ENCODE measurements at places on chromosomes 6 and 20.

DNA sequence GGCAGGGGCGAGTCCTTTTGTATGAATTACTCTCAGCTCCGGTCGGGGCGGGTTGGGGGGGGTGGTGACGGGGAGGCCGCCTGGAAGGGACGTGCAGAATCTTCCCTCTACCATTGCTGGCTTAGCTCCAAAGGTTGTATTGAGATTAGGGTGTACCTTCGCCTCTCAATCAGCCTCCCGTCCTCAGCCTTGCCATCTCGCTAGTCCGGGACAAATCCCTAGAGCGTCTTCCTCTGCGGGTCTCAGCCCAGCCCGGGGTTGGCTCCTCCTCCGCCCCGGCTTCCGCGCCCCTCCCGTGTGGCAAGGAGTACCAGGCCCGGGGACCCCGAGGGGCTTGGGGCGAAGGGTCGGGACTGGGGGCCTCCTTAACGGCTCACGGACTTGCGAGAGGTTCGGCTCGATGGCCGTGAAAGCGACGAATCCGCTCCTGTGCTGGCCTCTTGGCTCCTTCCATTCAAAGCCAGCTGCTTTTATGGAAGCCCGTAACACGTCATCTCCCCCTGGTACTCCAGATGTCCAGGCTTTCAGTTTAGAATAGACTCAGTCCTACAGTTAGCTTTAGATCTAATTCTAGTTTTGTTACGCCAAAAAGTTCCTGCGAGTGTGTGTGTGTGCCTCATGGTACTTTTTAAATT is 636 bp upstream of the EEF1A1 start:
- DNase-seq, result peak; percentile 68

DNA sequence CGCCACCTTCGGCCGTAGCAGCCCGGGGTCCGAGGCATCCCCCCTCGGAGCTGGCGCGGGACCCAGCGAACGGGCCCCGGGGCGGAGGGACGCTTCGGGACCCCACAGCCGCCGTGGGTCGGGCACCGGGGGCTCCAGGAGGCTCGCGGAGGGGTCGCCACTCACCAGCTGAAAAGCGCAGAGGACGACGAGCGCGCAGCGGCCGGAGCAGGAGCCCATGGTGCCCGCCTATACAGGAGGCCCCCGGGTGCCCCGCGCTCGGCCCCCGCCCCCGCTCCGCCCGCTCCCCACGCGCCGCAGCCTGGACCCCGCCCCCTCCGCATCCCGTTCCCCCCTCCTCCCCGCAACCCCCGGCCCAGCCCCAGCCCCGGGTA is at the start of gene NKAIN4:
TSS of gene NKAIN4 (minus strand) at position 232 of the 374 bp plus-strand sequence. CDS start at position 219, 13 bp downstream.
- no peak for DNase-seq

DNA sequence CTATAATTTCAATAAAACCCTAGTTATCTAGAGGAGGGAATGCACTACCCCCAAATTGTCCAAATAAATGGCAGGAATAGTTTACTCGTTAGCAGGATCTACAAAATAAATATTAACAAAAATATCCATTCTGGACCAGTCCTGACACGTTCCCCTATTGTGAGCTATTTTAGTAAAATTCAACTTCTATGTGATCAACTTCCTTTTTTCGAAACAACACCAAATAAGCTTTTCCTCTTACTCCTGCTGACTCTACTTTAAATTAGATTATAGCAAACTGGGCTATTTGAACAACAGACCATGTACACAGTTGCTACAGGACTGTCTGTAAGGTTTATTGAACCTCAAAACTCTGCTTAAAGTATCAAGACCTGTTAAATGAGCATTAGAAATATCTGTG is 154.3 kb downstream of the IPCEF1 start:
- DNase-seq, result no peak

GRCh38 chr6:11598687-11599086 is 61.1 kb downstream of the TMEM170B start:
- no peak for DNase-seq

DNA sequence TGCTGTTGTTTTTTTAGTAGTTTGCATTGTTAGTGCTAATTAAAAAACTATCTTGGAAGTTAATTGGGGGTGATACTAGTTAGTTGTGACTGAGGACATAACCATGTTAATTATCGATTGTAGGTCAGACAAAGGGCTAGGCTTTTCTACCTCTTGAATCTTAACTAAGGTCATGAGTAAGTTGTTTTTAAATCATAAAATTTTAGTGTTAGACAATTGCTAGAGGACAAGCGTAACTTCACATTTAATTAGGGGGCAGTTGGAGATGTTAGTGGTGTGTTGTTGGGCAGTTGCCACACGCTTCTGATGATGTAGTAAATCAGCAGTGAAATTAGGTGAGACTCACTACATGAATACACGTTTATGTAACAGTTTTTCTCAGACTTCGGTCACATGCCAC is 619.1 kb upstream of the FLRT3 start:
- DNase-seq, result no peak

DNA sequence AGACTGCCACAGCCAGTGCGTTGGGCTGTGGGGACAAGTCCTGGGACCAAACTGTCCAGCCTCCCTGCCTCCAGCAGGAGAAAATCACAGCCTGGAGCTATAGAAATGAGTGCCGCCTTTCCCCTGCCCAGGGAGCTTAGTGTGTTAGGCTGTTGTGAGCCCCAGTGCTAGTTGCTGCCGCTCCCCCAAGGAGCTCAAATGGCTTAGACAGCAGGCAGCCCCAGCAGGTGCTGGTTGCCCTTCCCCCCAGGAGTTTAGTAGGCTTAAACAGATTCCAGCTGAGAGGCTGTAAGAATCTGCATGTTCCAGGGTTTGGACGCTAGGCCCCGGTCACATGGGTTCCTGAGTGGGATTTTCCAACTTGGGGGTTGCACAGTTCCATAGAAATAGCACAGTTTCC is 27.2 kb upstream of the HMGN3 start:
- no peak for DNase-seq

DNA sequence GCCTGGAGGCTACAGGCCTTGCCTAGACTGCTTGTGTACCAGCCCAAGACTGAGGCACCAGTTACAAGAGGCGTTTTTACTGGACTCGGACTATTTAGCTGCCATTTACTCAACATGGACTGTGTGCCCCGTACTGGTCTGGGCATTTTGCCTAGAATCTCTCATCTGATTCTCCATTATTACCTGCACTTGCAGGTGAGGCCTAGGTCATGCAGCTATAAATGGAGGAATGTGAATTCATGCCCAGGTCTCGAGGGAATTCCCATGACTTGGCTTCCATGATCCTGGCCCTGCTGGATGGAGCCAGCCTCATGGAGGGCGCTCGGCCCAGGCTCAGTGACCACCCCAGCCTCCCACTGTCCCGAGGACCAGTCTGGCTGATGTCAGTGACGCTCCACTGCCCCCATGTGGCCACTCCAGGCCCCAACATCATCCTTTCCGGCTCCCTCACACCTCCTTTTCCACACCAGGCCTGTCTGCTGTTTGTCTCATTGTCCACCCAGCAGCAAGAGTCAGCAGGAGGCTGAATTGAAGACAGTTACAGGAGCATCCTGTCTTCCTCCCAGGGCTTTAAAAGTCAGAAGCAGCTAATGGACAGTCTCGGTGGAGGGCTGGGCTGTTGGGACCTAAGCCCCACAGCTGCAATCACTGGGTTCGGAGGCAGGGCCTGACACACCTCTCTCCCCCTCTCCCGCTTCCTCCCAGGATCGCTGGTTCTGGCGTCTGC is 8.7 kb downstream of the MMP24OS start:
- DNase-seq, result no peak

GRCh38 chr6:90712114-90712513 is 125.2 kb upstream of the MAP3K7 start:
- no peak for DNase-seq

GRCh38 chr6:142458836-142459235 is 157.0 kb downstream of the ADGRG6 start:
- DNase-seq, result no peak

GRCh38 chr6:128271527-128271926 is 248.9 kb downstream of the PTPRK start:
- DNase-seq, result no peak

DNA sequence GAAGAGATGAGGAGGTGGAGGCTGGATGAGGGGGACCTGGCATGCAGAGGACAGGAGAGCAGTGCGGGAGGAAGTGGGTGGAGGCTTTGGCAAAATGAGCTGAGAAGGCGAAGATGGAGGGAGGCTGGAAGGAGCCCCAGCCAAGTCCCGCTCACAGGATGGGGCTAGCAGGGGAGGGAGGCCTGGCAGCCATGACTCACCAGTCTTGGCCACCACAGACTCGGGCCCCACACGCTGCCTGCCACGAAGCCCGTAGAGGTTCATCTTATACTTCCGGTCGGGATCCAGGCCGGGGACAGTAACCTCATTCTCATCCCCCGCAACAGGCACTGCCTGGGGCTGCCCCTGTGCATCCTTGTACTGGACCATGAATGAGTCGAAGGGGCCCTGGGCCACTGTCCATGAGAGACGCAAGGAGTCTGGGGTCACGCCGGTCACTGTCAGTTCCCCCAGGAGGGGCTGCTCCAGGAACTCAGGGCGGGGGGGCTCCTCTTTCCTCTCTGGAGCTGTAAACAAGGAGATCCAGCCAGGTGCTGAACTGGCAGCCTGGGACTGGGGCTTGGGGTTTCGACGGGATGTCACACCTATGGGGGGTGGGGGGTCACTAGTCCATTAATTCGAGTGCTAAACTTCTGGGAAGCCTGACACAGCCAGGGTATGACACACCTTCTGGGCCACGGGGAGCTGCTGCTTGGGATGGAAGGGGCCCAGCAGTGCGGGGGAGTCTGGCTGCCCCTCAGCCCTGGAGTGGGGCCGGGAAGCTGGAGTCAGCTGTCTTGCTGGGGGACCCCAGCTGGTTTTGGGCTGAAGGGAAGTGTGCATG is 27.8 kb downstream of the TNXB start:
- DNase-seq, result no peak

GRCh38 chr20:37941332-37941731 is 38.4 kb downstream of the VSTM2L start:
- DNase-seq, result no peak

DNA sequence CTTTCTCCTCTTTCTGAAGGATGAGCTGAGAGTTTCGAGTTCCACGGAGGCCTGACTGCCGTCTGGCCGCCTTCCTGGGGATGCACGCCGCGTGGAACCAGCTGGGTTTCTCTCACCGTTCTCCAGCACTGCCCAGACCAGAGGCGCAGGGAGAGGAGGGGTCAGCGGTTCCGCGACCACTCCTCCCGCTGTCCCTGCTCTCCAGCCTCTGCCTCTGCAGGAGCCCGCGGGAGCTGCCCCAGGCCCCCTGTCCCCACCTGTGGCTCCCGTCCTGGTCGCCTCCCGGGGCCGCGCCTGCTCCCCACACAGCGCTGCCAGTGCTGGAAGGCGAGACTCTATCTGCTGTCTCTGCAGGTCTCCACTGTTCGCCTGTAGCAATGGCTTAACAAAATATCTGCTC is 106.8 kb upstream of the AFDN start:
- no peak for DNase-seq

Measured in stimulated activated CD8-positive, alpha-beta memory T cell treated with anti-CD3 and anti-CD28 coated beads, Interleukin-7, amount 100 ng/mL, for 4 hours (primary cell).